Stimulated activated naive CD8-positive, alpha-beta T cell treated with anti-CD3 and anti-CD28 coated beads, Interleukin-15, Interleukin-2, amounts not matched to agents 100 U/mL and 50 U/mL, for 24 hours (primary cell): ENCODE measurements at places on chromosomes 6 and 20.
A peak's percentile ranks its signal among the peaks of the same experiment; 100 is the strongest.

DNA sequence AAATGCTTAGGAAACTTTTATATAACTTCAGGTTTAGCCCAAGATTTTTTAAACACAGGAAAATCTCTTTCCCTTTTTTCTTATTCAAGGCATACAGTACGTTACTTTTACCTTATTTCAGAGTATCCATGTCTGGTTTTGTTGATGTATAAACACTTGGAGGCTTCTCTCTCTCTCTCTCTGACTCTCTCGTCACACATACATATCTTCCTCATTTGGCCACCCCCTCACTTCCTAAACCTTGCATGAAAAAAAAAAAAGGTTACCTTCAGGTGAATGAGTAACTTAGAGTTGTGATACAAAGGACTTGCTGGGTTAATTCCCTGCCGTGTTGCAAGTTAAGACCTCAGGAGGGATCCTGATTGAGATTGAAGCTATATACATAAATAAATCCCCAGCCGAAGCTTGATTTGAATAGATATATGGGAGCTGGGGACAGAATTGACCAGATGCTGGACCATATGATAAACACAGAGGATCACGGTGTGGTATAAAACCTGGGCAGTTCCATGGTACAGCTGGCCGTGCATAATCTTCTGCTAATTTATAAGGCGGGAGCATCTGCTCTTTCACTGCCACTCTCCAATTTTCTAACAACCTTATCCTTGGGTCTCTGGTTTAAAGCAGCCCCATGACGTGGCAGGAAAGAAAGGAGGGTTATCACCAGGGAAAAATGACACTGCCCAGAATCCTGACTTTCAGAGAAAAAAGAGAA is 55.1 kb upstream of the IL20RA start:
- DNase-seq, result no peak

GRCh38 chr6:63739094-63739687 is 103.6 kb downstream of the PHF3 start:
- DNase-seq, result no peak

DNA sequence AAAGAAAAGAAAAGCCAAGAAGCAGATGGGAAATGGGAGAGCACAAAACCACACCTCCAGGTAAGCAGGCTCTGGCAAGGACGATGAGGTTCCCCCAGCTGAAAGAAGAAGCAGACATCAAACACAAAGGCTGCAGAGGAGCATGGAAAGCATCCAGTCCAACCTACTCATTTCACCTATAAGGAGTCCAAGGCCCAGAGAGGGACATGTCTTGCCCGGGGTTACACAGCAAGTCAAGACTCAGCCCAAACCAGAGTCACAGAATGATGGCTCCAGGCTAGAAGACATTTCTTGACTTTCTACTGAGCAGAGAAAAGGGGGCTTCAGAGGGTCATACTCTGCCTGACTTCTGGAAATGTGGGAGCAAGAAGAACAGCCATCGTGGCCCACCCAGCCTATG is 45.6 kb upstream of the FOXP4 start:
- DNase-seq, result no peak

GRCh38 chr20:37413379-37413778 is 67.4 kb downstream of the SRC start:
- no peak for DNase-seq

DNA sequence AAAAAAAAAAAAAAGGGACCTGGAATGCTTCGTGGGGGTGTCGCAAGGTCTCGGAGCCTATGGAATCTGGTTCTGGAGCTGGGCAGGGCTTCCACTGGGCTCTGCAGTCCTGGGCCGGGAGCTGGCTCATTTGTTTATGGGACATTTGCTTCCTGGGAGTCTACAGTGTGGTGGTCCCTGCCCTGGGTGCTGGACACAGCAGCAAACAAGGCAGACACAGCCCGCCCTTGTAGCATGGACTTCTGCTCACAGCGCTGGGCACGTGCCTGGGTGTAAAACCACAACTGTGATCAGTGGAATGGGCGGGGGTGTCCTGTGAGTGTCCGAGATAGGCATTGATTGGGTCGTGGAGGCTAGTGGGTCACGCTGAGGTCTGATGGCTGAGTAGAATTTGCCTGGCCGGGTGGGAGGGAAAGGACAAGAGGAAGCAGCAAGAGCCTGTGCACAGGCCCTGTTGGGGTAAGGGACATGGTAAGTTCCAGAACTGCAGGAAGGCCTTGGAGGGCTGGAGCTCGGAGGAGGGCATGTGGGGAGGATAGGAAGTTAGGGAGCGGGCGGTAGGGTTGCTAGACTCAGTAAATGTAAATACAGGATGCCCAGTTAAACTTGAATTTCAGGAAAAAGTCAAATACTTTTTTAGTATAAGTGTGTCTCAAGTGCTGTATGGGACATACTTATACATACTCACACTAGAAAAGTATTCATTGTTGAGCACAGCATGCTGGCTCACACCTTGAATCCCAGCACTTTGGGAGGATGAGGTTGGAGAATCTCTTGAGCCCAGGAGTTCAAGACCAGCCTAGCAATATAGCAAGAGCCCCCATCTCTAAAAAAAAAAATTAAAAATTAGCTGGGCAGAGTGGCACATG is 61.3 kb upstream of the PMEPA1 start:
- DNase-seq, result no peak

GRCh38 chr6:2502096-2502997 is 248.4 kb downstream of the MYLK4 start:
- DNase-seq, result no peak

GRCh38 chr6:138953451-138953850 is 34.6 kb downstream of the REPS1 start:
- DNase-seq, result no peak

DNA sequence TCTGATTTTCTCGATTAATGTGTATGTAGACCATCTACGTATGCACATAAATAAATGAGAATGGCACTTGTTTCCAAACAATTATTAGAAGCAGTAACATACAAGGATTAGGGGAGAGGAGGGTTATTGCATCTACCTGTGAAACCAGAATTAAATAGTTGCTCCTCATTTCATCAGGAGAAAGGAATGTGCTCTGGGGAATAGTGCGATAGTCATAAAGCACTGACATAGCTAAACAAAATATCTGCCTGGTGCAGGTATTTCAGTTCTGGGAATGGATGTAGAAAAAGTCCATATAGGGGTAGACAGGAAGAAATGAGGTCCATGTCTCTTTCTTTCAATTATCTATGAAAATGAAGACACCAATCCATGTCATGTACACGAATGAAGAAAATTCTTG is 1.6 kb upstream of the ID4 start:
- no peak for DNase-seq

GRCh38 chr6:38495922-38496635 is 143.7 kb downstream of the BTBD9 start:
- DNase-seq, result peak; percentile 23

DNA sequence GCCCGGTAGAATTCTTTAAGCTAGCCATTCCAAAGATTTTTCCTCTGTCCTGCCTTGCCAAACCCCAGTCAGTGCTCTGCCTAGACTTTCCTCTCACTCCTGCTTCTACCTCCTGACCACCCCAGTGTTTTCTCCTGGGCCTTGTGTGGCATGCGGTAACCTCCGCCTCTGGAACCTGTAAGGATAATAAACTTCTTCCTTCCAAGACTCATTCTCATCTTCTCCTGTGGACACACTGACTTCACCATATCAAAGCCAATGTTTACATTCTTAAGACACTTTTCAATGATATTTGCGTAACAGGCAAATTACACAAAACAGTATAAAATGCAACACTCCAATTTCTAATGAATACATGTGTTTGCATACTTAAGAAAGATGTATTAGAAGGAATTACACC is 354.6 kb downstream of the RNF144B start:
- DNase-seq, result no peak

- peak; percentile 25 for DNase-seq
These were observed 28.3 kb downstream of the MRS2 start for GRCh38 chr6:24431045-24431451.

DNA sequence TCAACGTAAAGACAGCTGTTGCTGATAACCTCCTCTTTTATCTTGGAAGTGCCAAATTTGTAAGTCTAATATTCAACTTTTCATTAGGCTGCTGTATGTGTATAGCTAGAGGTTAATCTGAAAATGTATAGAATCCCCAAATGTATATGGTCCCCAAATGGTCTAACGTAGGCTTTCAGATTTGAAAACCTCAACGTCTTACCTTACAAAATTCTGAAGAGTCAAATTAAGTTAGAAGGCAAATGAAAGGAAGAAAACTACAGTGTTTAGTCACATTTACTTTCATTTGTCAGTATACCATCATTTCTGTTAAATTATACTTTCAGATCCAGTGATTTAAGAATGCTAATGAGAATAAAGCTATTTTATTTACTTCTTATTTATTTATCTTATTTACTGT is 256.9 kb downstream of the ARHGAP18 start:
- DNase-seq, result no peak

- no peak for DNase-seq
These were observed 22.6 kb downstream of the SNX5 start for GRCh38 chr20:17946040-17946439.

DNA sequence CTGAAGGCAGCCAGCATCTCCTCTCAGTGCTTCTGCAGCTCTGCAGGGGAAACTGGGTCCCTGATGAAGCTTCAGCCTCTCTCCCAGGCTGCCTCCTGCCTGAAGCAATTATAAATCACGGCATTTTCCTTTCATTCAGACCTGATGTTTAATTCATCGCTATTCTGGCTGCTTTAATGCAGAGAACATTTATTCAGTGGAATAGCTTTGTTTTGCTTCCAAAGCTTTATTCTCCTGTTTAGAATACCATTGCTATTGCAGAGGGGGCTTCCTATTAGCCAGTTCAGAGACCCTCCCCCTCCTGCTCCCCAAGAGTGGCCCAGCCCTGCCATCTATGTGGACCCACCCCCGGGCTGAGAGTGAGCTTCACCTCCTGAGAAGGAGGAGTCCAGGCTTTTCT is 255.6 kb downstream of the LRFN2 start:
- no peak for DNase-seq

DNA sequence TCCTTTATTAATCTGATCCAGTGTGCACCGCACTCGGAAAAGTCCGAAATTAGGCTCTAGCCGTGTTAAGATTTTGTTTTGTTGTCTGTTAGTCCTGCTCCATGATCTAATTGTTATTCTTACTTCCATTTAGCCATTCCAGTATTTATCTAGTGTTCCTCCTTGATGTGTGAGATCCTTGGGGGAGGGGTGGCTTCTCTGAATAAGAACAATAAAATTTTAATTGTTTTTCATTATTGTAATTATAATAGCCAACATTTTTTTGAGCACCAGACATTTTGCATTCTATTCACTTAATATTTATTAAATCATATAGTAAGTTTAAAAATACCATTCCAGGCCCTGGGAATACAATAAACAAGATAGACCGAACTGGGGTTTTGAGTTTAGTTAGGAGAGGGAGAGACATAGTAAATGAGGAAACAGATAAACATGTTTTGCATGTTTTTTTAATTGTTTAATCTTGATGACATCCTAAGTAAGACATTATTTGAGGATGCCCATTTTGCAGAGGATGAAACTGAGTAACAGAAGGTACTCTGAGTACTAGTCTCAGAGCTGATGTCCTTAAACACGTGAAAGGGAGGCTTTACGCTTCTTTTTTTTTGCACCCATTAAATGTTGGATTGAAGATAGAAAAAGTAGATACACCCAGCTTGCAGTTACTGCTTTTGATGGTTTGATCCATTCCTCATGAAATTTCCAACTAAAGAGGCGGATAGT is 1.2 kb downstream of the CBFA2T2 start:
- DNase-seq, result no peak

GRCh38 chr20:17617212-17617867 is 47.5 kb downstream of the DSTN start:
- DNase-seq, result peak; percentile 69

DNA sequence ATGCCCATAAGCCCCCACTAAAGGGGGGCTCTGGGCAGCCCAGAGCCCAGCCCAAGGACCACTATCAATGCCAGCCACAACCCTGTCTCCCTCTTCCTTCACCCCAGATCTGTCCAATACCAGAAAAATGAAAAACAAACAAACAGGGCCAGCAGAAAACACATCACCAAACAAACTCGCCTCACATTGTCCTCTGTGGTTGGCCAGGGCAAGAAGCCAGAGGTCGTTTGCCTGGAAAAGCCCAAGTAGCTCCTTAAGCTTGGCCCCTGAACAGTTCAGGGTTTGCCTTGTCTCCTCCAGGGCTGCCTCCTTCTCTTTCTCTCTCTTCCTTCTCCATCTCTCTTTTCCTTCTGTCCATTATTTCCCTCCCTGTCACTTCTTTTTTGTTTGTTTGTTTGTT is 10.1 kb upstream of the SCUBE3 start:
- DNase-seq, result no peak

DNA sequence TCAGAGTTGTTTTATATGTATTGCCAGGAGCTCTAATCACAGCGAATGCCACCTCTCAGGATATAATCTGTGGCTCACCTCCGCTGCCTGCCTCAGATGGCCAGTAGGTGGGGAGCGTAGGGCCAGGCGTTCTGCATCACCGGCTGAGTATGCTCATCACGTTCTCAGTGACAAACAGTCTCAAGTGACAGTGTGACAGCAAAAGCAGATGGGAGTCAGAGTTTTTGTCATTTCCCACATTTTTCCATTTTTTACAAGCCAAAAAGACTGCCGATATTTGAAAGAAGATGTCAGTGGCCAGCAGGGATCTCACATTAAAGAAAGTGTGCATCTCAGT is 208.7 kb downstream of the ALDH8A1 start:
- DNase-seq, result no peak

GRCh38 chr6:105162377-105162776 is 17.4 kb downstream of the POPDC3 start:
- no peak for DNase-seq

- no peak for DNase-seq
These were observed 62.5 kb downstream of the RALGAPA2 start for GRCh38 chr20:20649945-20650344.

- peak; percentile 30 for DNase-seq
These were observed 394 bp downstream of the MYB start for GRCh38 chr6:135181333-135182070.

DNA sequence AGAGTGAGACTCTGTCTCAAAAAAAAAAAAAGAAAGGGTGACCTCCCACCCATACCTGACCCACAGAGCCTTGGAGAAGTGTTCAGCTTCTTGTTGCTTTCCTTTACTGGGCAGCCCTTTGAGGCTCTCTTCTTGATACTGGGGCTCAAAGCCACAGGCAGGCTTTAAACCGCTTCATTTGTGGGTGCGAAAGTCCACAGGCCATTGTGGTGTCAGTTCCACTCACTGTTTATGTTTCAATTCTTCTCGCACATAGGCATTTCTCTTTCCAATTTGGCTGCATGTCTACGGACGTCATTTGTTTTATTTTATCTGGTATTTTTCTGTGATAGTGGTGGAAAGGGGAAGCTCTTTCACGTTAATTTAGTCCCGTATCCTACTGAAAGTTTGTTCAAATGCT is 34.6 kb downstream of the PPARD start:
- DNase-seq, result no peak

GRCh38 chr6:11309947-11310665 is 77.6 kb upstream of the NEDD9 start:
- DNase-seq, result no peak

GRCh38 chr6:2725999-2726567 is 24.6 kb downstream of the MYLK4 start:
- no peak for DNase-seq
